ENCODE measurements at places on chromosomes 16 and 17. TPM values are rescaled to one million over a fixed set of nuclear protein-coding genes. Genes with fewer than 3 reads are reported as not detected.

Gene NHLRC4
- 0.42 TPM for total RNA-seq

DNA sequence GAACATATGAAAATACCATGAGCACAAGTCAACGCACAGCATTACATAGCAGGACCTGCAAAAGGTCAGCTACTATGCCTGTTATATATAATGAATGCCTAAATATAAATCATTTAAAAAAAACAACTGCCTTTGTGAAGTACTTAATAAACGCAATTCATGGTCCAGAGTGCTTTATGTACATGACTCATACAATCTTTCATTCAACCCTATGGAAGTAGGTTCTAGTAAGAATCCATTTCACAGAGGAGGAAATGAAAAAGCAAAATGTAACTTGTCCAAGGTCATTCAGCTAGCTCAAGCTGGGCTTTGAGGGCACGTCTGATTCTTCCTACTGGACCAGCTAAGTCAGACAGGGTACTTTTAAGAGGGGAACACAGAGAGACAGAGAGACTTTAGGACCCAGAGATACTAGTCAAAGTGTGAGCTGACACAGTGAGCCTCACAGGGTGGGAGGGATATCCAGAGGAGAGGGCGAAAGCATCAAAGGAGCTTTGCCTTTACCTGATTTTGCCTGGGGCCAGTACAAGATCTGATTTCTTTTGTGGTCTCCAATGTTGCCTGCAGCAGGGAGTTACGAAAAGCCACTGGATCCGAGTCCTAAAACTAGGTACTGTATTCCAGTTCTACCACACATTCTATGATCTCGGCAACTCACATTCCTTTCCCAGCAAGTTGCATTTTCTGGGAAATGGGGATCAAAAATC is 83.4 kb upstream of the ZFHX3 start:
- H3K27me3 ChIP-seq: no peaks in the 10 kb centered on the region
- H3K27ac ChIP-seq: no peak overlapping the region
- H3K4me3 ChIP-seq: no peak overlapping the region

DNA sequence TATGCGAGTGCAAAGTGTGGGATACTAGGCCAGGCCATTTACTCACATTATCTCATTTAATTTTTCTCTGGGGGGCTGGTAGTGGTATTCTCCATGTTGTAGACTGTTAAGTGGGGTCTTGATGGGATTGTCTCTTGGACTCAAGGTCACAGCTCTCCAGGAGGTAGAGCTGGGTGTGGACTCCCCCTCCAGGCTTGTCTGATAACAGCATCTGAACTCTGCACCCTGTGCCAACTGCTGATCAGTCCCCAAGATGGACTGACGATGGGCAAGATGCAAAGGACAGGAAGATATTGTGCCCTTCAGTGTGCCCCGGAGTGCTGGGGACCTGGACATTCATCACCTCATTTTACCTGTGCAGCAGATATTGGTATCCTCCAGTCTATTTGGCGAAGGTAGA is 147.8 kb downstream of the MSI2 start:
- peaks cover 9% of the 10 kb centered on the region for H3K4me1 ChIP-seq
- no peak overlapping the region for H3K4me3 ChIP-seq
- peaks cover 13% of the 10 kb centered on the region for H3K36me3 ChIP-seq
- no peaks in the 10 kb centered on the region for H3K27me3 ChIP-seq
- H3K27ac ChIP-seq: no peak overlapping the region

GRCh38 chr17:18328643-18329204 is 13.6 kb downstream of the SMCR8 start:
- no peaks in the 10 kb centered on the region for H3K27me3 ChIP-seq
- no peak overlapping the region for H3K27ac ChIP-seq
- no peak for DNase-seq
- H3K4me1 ChIP-seq: no peaks in the 10 kb centered on the region
- peaks cover 51% of the 10 kb centered on the region for H3K36me3 ChIP-seq

Gene MYH3
- total RNA-seq: 1.9 TPM

- no peak overlapping the region for H3K4me3 ChIP-seq
- no peaks in the 10 kb centered on the region for H3K4me1 ChIP-seq
These were observed 3.7 kb downstream of the NCOR1 start for GRCh38 chr17:16211590-16211989.

Gene GFAP
- 1.1 TPM for total RNA-seq

GRCh38 chr16:67820608-67821259 is 14.0 kb downstream of the TSNAXIP1 start:
- no peak overlapping the region for H3K4me3 ChIP-seq
- DNase-seq: no peak
- H3K4me1 ChIP-seq: no peaks in the 10 kb centered on the region
- no peaks in the 10 kb centered on the region for H3K36me3 ChIP-seq
- H3K27me3 ChIP-seq: no peaks in the 10 kb centered on the region

Gene MAPT
- total RNA-seq: 1.6 TPM

GRCh38 chr16:75378616-75379015 is 54.7 kb downstream of the CFDP1 start:
- H3K4me3 ChIP-seq: no peak overlapping the region
- peaks cover 18% of the 10 kb centered on the region for H3K36me3 ChIP-seq
- DNase-seq: no peak
- H3K27me3 ChIP-seq: no peaks in the 10 kb centered on the region
- no peak overlapping the region for H3K27ac ChIP-seq

DNA sequence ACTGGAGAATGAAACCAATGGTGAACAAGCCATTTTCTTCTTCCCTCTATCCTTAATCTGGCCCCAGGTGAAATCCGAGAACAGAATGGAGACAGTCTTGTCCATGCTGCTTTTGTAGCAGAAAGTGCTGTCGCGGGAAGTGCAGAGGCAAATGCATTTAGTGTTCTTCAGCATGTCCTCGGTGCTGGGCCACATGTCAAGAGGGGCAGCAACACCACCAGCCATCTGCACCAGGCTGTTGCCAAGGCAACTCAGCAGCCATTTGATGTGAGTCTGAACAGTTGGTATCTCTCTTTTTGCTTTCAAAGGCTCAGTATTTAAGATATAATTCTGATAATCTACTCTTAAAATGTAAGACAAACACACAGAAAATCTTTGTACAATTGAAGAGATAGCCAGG is 18.7 kb downstream of the UQCRC2 start:
- H3K27ac ChIP-seq: no peak overlapping the region
- DNase-seq: no peak
- H3K4me3 ChIP-seq: no peak overlapping the region
- H3K4me1 ChIP-seq: no peaks in the 10 kb centered on the region
- H3K36me3 ChIP-seq: peaks cover 60% of the 10 kb centered on the region

GRCh38 chr17:50208611-50209061 is 7.2 kb upstream of the COL1A1 start:
- no peaks in the 10 kb centered on the region for H3K27me3 ChIP-seq
- H3K4me3 ChIP-seq: no peak overlapping the region
- DNase-seq: no peak
- H3K4me1 ChIP-seq: peaks cover 21% of the 10 kb centered on the region

DNA sequence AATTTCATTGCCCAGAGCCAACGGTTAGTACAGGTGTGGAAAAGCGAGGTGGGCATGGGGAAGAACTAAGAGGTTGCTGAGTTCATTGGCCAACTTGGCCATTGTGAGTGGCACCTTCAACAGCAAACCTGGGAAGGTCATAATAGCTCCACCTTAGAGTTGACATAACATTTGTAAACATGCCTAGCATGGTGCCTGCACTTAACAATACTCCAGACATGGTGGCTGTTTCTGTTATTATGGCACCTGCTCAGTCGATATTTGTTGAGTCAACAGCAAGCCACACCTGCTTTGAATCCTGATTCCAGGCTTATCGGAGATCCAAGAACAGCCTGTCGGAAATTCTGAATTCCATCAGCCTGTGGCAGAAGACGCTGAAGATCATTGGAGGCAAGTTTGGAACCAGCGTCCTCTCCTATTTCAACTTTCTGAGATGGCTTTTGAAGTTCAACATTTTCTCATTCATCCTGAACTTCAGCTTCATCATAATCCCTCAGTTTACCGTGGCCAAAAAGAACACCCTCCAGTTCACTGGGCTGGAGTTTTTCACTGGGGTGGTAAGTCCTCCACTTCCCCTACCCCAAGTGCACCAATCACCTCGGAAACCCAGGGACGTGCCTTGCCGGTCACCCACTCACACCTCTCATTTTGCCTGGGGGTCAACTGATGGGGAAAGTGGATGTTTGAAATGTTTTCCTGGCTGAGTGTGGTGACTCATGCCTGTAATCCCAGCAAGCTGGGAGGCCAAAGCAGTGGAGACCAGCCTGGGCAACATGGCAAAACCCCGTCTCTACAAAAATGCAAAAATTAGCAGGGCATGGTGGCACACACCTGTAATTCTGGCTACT is 46.0 kb downstream of the TMC5 start:
- no peak for DNase-seq
- no peak overlapping the region for H3K4me3 ChIP-seq
- H3K36me3 ChIP-seq: peaks cover 7% of the 10 kb centered on the region
- no peaks in the 10 kb centered on the region for H3K4me1 ChIP-seq
- H3K27ac ChIP-seq: no peak overlapping the region
